HFF-Myc (cell line): ENCODE measurements at places on chromosomes 2 and 18.
A peak's percentile ranks its signal among the peaks of the same experiment; 100 is the strongest.

- no peak for DNase-seq
Measured at GRCh38 chr2:133811409-133812125, 243.3 kb upstream of the NCKAP5 start.

GRCh38 chr2:66869076-66869475 lies 434.2 kb downstream of the MEIS1 start:
- DNase-seq = no peak

DNA sequence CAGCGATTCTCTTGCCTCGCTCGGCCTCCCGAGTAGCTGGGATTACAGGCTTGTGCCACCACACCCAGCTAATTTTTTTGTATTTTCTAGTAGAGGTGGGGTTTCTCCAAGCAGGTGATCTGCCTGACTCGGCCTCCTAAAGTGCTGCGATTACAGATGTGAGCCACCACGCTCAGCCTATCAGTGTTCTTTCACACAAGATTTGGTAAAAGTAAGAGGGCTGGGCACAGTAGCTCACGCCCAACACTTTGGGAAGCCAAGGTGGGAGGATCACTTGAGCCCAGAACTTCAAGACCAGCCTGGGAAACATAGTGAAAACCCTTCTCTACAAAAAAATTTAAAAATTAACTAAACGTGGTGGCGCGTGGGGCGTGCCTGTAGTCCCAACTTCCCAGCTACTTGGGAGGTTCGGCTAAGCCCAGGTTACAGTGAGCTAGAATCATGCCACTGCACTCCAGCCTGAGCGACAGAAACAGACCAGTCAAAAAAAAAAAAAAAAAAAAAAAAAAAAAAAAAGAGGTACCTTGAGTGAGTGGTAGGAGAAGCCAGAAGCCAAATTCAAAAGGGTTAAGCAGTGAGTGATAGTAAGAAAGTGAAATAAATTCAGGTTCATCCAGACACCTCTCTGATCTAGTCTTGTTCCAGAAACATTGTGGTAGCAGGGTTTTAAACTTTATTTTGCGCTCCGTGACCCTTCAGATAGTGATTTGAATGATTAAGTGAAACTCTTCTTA lies 981 bp downstream of the MRPL53 start:
- DNase-seq = no peak

DNA sequence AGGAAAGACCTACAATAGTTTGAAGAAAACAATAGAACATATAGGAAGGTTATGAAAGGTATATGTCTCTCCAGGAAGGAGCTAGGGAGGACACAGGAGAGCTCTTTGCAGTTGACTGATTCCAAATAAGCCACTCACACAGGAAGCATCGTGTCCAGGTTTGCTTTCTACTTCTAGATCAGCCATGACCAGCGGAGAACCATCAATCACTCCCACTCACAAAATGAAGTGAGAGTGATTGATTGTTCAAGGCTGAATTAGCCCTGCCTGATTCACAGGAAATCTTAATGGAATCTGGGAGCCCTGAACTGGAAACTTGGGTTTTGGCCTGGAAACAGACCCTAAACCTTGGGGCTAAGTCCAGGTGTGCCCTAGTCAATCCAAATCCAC lies 1292.2 kb upstream of the ZEB2 start:
- no peak for DNase-seq

- no peak for DNase-seq
Measured at GRCh38 chr2:62197011-62197924, 1.4 kb downstream of the B3GNT2 start.

GRCh38 chr2:177315364-177315763 lies 50.8 kb upstream of the NFE2L2 start:
- no peak for DNase-seq

DNA sequence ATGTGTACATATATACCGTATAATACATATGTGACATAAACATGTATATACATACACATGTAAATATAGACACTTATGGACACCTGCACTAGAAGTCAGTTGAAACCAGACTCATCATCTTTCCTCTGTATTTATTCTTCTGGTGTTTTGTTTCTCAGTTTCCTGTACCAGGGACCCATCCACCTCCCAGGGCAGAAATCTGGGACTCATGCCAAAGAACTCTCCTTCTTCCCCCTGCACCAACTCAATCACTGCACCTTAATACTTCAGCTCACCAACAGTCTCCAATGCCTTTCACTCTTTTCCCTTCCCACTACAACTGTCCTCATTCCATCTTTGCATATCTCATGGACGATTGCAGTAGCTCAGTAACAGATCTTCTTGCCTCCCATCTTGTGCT lies 428.0 kb downstream of the FBXO15 start:
- DNase-seq = no peak

DNA sequence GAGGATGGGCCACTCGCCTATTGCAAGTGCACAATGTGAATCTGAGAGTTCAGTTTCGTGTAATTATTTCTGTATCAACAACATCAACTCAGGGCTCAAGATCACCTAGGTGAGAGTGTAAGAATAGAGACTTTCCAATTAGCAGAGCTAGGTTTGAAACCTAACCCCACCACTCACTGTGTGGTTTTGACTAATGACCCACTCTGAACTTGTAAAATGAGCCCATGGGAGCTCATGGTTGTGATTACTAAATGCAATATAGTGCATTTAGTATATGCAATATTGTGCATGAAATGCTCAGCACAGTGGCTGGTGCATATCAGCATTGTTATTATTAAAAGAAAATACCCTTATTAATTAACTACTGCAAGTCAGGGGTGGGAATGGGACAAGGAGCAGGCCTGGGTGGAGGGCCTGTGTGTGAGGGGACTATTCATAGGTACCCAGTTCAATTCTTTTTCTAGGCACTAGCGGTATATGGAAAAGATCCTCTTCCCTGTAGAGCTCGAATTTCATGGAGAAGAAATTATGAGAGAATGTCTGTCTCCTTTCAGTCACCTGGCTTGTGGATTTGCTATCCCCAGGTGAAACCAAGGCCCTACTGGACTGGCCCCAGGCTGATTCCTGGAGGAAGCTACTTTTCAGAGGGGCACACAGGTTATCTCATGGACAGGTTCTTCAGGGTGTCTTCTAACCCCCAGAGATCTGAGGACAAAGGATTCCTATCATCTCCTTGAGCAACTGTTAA lies 169.5 kb downstream of the GFPT1 start:
- no peak for DNase-seq

- DNase-seq = no peak
Measured at GRCh38 chr2:126784621-126785020, 114.1 kb upstream of the TEX51 start.

GRCh38 chr2:14350856-14351255 lies 281.7 kb upstream of the LRATD1 start:
- no peak for DNase-seq

GRCh38 chr2:3606370-3607201 lies 11.7 kb downstream of the COLEC11 start:
- no peak for DNase-seq

DNA sequence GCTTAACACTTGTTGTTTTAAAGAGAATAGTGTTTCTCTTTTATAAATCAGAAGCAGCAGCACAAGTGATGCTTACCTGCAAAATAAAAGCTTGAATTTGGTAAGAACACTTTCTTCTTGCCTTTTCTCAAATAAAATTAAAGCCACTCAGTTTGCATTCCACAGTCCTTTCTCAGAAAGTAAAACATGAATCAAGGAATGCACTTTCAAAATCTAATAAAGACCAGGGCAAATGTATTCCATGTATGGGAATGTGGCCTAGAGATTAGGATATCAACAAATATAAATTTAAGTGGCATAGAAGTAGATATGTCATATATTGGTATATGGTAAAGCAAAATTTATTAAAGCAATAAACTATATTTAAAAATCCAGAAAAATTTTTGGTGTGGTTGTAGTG lies 352.8 kb downstream of the THSD7B start:
- DNase-seq = no peak

DNA sequence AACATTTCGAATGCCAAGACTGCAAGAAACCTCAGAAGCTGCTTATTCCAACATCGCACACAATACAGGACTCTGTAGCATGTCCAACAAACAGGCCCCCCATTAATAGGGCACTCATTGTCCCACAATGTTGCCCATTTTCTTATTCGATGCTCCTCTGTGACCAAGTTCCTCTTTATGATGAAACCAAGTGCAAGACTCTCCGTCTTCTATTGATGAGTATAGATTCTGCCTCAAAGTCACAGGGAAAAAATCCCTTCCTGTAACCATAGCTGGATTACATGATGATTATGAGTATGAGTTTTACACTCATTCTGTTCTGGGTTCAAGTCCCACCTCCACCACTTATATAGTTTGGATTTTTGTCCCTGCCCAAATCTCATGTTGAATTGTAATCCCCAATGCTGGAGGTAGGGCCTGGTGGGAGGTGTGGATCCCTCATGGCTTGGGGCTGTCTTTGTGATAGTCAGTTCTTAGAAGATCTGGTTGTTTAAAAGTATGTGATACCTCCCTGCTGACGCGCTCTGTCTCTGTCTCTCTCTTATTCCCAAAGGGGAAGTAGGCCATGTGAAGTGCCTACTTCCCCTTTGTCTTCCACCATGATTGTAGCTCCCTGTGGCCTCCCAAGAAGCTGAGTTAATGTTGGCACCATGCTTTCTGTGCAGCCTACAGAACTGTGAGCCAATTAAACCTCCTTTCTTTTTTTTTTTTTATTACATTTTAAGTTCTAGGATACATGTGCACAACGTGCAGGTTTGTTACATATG lies 148.7 kb downstream of the OSR1 start:
- no peak for DNase-seq

GRCh38 chr2:219611866-219612576 lies 14.4 kb downstream of the STK11IP start:
- DNase-seq = no peak

- DNase-seq = no peak
Measured at GRCh38 chr2:118103951-118104940, 16.0 kb downstream of the INSIG2 start.

GRCh38 chr2:25639131-25639530 lies 34.2 kb downstream of the DTNB start:
- no peak for DNase-seq

- DNase-seq = no peak
Measured at GRCh38 chr2:37636381-37637066, 34.9 kb downstream of the CDC42EP3 start.

DNA sequence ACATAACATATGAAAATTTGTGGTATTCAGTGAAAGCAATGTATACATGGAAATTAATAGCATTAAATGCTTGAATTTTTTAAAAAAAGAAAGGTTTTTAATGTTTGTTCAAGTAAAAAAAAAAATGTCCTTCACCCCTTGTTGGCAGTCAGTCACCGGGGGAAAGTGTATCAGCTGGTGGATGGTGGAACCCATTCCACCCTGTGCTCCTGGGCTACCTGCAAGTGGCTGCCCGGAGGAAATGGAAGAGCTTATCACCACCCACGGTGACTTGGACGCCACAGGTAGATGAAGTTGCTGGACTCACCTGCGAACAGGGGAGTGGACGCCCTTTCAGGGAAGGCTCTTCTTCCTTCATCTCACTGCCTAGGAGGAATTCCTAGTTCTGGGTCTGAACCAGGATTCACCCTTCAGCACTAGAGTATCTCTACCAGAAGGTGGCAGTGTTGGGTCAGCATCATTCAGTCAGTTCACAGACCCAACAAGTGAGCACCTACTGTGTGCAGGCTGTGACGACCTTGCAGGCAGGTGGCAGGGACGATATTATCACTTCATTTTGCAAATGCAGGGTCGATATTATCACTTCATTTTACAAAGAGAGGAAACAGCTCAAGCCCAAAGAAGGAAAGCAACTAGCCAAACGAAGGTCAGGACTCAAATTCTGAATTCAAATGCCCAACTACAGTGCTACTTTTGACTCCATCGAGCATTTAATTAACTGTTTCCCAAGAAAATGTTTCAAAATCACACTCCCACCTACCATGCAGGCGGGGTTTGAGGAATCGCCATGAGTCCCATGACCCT lies 35.8 kb downstream of the CIB4 start:
- DNase-seq = peak; percentile 17

GRCh38 chr2:10935953-10936942 lies 24.5 kb downstream of the KCNF1 start:
- peak; percentile 94 for DNase-seq

DNA sequence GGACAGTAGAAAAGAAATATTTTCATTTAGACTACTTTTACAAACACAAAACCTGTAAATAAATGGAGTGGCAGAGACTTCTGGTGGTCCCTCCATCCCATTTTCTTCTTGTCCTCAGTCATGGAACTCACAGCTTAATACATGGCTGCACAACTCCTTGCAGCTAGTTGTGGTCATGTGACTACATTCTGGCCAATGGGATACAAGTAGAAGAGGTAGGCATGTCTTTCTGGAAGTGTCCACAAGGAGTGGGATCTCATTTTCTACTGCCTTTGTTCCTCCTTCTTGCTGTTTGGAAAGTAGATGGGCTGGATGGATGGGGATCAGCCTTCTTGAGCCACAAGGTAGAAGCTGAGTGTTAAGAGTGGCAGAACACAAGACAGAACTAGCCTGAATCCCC lies 555.8 kb downstream of the SATB2 start:
- no peak for DNase-seq

DNA sequence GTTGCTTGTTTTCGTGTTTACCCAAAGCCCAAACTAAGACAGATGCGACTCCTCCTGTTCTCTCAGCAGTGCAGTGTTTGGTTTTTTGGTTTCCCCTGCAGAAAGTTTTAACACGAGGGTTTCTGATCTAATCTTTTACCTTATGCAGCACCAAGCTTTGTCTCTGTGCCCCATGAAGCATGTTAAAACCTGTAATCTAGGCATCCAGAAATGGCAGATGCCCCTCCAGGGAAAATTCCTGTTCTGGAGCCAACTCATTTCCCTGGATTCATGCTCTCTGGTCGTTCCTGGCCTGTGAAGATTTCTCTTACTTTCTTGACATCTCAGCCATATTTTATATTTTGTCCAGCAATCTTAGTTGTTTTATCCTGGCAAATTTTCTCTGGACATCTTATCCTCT lies 91.5 kb downstream of the LTBP1 start:
- no peak for DNase-seq

DNA sequence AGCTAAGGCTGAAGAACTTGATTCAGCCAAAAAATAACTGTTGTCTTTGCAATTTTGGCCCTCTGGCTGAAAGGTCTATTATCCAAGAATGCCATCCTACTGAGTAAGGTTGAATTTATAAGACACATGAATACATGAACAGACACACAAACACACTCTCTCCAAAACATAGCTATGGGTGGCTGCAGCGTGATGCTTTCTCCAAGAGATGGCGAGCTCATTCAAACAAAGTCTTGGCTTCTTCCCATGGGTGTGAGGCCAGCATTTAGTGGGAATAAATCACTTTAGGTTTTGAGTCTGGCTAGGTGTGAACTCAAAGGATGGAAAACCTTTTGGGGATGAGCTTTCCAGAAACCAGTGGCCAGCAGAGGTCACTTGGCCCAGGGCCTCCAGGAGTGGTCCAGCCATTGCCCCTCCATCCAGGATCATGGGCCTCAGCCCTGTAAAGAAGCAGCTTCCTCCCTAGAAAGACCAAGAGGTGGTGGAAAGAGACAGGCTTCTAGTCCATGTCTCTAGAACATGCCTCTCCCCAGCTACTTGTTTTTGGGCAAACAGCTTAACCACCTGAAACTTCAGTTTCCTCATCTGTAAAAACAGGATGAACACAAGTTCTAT lies 11.0 kb upstream of the OSR1 start:
- DNase-seq = no peak
